Activated T-cell treated with anti-CD3 and anti-CD28 coated beads, Interleukin-2, amount 50 U/mL, for 72 hours (primary cell): ENCODE measurements at places on chromosomes 6 and 20. TPM values are rescaled to one million over a fixed set of nuclear protein-coding genes. Genes with fewer than 3 reads are reported as not detected.

Gene PBOV1
- not detected for total RNA-seq

- no peak for DNase-seq
- no peaks in the 10 kb centered on the region for H3K36me3 ChIP-seq
- H3K4me3 ChIP-seq, result peak overlapping the region; percentile 34
- H3K27ac ChIP-seq, result peak overlapping the region; percentile 13
- no peaks in the 10 kb centered on the region for H3K27me3 ChIP-seq
- H3K4me1 ChIP-seq, result peaks cover 39% of the 10 kb centered on the region
Observed at GRCh38 chr6:159008656-159009288, 8.8 kb upstream of the RSPH3 start.

DNA sequence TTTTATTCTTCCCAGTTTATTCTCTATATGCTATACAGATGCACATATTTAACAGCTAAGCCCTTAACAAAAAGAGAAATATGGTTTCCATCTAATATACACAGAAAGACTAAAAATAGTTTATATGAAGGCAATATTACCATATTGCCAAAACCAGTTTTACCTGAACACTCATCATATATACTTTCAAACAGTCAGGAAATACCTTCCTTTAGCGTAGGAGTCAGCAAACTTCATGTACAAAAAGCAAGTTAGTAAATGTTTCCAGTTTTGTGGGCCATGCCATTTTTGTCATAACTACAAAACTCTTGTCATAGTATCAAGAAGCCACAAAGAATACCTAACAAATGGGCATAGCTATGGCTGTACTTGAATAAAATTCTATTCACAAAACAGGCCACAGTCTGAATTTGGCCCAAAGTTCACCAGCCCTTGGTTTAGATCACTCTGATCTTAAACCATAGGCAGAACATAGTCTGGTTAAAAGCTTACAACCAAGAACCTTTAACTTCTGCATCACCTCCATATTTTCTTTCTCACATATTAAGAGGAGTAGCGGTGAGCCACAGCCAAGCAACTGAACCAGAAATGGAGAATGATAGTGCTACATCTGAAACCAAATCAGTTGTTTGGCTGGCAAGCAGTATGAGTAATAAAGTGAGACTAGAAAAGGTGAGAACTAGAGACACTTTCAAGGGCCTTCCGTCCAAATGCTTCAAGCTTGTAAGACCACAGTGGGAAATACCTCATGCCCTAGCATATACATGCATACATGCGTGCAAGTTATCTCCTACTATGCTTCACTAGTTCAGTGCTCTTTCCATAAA is 116.6 kb downstream of the PTPRK start:
- no peaks in the 10 kb centered on the region for H3K27me3 ChIP-seq
- no peaks in the 10 kb centered on the region for H3K36me3 ChIP-seq
- no peak for DNase-seq

Gene DLGAP4
- total RNA-seq, result 30.6 TPM

Gene GRIK2
- not detected for total RNA-seq

Gene GHRH
- not detected for total RNA-seq

Gene KCNQ5
- 9.8 TPM for total RNA-seq
